ENCODE measurements at places on chromosomes 7 and 10. TPM values are rescaled to one million over a fixed set of nuclear protein-coding genes. Genes with fewer than 3 reads are reported as not detected.

DNA sequence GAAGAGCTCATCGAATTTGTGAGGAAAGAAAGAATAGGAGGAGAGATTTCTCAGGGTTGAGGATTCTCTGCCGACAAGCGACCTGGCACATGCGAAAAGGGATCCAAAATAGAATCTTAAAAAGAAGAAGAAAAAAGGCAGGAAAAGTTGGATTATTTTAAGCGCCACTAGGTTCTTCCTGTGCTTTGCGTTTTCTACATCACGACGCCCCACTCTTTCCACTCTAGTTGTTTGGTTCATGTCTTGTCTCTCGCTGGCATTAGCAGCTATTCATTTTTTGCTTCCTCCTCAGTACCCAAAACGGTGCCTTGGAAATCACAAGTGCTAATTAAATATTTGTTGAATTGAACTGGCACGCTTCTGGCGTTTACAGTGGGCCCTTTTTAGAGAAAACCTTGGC, 674 bp upstream of the FRA10AC1 start:
- DNase-seq: peak; percentile 5

DNA sequence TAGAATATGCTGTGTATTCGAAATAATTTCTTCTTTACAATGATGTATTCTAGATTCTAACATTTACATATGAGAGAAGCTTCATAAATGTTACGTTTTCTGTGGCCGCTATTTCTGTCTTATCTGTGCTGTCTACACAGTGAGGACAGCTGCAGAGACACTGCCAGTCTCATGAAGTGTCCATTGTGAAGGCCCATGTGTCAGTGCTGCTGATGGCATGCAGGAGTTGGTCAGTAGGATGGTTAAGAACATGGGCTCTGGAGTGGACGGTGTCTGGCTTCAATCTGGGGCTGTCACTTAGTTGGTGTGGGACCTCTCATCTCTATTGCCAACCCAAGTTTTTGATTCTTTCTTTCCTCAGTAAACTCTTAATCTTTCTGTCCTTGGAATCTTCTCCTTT, 137.3 kb downstream of the SDK1 start:
- no peak for DNase-seq

GRCh38 chr10:126242397-126243260, 145.6 kb downstream of the ADAM12 start:
- DNase-seq: peak; percentile 81

DNA sequence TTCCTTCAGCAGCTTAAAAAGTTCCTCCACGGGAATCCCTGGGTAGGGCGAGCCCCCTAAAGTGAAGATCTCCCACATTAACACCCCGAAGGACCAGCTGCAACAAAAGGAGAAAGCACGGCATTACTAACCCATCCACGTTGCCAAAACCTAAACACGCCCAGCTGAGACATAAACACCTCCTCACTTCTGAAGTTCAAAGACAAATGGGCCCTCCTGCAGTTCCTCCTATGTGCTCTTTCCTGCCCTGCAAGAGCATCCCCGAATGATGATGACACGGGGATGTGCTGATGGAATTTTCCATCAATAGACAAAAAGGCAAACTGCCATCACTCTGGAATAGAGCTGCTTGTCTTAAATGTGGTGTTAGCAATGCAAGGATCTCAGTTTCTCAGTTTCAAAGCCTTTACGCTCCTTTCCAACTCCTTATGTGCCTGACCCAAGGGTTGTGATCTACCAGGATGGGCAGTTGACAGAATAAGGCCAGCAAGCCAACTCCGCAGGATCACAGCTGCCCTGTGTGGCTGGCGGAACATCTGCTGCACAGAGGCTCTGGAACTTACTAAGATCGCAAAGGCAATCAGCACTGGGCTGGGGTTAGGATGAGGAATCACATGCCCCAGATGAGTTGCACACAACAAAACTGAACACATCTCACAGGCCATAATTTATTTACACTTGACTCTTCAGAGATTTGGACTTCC, 112.7 kb downstream of the FGFR2 start:
- no peak for DNase-seq

TBC1D12 gene
- 11.3 TPM for total RNA-seq

LRRD1 gene
- 0.13 TPM for total RNA-seq

DNA sequence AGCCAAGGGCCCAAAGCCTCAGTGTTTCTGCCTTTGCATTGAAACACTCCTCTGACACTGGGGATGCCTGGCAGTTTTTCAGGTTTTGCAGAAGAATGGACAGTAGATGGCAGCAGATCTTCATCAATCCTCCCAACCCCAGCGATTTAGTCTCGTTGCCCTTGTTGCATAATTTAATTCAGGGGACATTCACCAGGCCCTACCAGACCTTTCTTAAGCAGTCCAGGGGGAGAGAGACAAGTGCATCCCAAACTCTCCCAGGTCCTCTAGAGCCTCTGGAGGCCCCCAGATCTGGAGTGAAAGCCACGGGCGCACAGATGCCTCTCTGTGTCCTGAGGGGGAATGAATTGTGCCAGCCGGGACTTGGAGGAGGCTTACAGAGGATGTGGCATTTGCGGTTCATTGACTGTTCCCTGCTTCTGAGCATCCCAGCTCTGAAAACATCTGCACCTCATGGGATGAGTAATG, 29.6 kb downstream of the MINDY4 start:
- peak; percentile 72 for DNase-seq

DKK1 gene
- total RNA-seq: 13.6 TPM

DNA sequence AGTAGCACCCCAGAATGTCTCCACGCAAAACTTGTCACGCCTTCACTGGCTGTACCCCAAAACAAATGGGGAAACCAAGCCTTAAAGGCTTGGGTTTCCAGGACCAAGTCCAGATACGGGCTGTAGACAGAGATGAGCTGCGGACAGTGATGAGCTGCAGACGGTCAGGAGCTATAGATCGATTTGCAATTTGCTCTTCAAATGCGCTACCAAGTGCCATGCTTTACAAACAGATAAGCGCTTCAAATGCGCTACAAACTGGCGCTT, 658 bp upstream of the SGCE start:
- DNase-seq: no peak

- DNase-seq: peak; percentile 52
Measured at GRCh38 chr7:37081436-37081835, 357.1 kb upstream of the AOAH start.

GHRHR gene
- total RNA-seq: not detected

- DNase-seq: peak; percentile 27
Measured at GRCh38 chr10:3779158-3779741, 5.8 kb downstream of the KLF6 start.

DNA sequence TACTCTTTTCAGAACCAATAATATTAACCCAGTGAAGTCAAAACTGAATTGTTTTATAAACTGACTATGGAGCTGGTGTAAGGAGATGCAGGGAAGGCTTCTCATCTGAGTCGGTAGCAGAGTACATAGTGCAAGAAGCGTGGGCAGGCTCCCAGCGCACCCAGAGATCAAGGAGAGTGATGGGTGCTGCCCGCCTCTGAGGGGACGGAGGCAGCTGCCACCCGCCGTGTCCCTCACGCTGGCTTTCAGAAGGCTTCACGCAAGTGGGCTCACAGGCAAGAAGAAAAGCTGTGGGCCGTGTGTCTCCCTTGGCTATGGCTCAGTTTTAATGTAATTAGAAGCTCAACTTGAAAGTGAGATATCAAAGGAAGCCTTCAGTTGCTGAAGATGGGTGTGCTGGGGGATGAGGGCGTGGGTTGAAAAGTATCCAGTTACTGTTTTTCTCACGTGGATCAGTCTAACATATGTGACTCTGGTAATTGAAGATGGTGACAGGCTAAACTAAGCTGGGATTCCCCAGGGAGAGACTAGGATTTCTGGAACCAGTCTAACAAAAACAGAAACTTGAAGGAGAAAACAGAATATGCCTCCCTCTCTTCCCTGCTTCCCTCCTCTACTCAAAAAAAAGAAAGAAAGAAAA, 159.9 kb downstream of the MGMT start:
- no peak for DNase-seq

FZD8 gene
- 5.2 TPM for total RNA-seq

- DNase-seq: no peak
Measured at GRCh38 chr7:49597805-49598204, 175.6 kb upstream of the VWC2 start.

DNA sequence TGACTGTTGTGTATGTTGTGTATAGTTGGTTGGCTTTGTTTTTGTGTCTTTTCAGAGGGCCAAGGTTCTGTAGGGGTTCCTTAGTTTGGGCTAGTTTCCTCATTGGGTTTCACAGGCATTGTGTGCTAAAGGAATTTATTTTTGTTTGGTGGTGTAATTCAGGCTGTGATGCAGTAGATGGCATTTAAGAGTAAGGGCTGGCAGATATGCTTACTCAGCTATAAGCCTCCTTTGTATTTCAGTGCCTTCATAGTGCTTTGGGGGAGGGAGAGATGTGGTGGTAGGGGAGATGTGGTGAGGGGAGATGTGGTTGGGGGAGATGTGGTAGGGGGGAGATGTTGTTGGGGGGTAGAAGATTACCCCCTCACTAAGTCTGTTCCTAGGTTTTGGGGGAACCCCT, 91.7 kb downstream of the SLC25A40 start:
- peak; percentile 4 for DNase-seq

DNA sequence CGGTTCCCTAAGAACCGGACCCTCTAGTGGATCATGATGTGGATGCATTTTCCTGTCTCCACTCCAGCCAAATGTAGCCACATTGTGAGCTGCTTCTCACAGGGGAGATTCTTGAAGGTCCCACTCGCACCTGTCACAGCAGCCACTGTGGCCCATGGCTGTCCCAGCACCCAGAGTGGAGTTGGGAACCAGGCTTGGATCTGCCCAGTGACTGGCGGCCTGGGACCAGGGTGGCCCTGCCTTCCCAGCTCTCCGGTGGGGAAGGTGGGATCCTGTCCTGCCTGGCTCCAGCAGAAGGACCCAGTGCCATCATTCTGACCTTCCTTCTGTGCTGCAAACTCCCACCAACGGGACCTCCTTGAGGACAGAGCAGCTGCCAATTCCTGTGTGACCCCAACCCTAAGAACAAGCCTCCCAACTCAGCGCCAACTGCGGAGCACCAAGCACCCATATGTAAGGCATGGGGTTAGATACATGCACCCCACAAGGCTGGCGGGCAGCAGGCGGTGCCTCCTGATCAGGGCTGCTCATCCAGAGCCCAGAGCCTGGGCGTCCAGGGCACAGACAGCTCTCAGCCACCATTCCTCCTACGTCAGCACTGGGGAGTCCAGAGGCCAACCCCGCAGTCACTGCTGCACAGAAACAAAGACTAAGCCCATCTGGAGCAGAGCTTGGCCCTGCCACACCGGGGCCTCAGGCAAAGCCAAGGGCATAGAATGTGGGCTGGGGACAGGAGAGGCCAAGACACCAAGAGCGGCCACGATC, 28.8 kb downstream of the EBF3 start:
- DNase-seq: no peak

HECW1 gene
- under 0.01 TPM for total RNA-seq

DNA sequence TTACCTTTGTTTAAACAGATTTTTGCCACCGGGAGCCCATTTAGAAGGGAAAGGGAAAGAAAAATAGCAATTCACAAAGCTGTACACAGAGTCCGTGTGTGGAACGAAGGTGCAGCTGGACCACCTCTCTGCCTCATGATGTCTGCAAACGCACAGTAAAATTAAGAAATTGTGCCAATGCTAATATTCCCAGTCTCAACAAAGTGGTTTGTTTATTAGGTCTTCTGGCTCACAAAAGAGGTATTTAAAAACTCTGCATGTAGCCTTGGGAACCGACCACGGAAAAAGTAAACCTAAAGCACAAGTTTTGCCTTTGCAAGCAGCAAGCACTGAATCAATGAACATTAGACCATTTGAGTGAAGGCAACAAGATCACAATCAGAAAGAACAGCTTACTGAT, 57.7 kb downstream of the CREB3L2 start:
- no peak for DNase-seq

PNLIPRP3 gene
- 53.2 TPM for total RNA-seq

GRCh38 chr10:3452173-3452626, 279.6 kb upstream of the PITRM1 start:
- DNase-seq: no peak

GRCh38 chr7:10418985-10419384, 554.7 kb upstream of the PHF14 start:
- DNase-seq: no peak

GRCh38 chr7:10708447-10708846, 265.2 kb upstream of the PHF14 start:
- peak; percentile 13 for DNase-seq

HTR5A gene
- total RNA-seq: not detected

DNA sequence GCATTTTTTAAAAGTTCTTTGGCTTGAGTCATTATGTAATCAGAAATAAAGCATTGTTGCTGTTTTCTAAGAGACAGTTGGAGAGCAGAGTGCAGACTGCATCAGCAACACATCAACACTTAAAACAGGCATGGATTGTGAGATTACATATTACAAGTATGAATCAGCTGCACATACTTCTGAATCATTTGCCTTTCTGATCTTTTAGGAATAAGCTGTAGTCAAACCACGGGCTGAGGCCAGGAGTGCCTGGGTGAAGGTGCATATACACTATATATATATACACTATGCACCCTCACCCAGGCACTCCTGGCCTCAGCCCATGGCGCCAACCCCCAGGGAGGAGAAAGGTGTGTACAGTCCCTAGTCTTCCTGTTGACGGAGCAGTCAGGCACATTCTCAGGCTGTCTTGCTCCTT, 52.4 kb upstream of the DLX6 start:
- peak; percentile 82 for DNase-seq

FAM237B gene
- total RNA-seq: not detected

DNA sequence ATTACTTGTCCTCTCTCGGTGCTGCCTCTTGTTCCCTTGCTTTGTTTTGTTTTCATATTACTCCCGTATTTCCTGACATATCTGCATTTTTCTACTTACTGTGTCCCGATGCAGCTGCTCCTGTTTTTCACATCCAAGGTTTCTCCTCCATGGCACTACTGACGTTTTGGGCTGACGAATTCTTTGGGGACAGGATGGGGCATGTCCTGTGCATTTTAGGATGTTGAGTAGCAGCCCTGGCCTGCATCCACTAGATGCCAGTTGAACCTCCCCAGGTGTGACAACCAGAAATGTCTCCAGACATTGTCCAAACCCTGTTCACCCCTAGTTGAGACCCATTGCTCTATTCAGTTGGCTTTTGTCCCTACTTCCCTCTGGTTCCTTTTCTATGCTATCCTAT, 12.4 kb downstream of the ZNF789 start:
- peak; percentile 70 for DNase-seq

GRCh38 chr7:150942001-150942590, 36.0 kb downstream of the KCNH2 start:
- DNase-seq: peak; percentile 58

DNA sequence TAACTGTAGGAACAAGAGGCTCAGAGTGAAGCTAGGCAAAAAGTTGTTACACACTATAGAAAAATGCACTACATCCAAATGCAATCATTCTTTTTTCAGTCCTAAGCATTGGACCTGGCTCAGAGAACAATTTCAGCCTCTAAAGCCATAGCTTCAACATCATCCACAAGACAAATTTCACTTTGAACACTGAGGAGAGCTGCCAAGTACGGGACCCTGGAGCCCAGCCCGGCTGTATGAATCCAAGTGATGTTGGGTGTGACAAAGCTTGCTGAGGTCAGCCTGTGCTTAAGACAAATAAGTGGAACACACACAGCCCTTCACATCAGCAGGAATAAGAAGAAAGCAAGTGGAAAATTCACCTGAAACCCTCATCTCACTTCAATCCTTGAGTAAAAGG, 233.1 kb upstream of the PFKP start:
- no peak for DNase-seq

Data from bronchial epithelial cell (primary cell).